ENCODE measurements at places on chromosomes 16 and 17.

DNA sequence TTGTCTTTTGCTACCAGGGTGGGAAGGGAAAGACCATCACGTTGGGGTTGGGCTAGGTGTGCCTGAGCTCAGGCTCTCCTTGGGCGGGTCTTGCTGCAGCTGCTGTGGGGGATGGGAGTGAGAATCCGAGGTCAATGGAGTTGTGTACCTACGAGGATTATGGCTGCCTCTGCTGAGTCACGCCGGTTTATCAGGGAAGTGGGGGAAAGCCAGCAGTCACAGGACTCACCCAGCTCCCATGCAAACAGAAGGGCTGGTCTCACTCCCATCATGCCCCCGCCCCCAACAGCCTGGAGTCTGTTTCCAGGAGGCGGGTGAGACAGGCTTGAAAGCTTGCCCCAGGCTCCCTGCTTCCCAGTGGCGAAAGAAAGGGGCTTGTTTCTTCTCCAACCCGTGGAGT is 1259.0 kb upstream of the GOT2 start:
- DNase-seq = no peak

GRCh38 chr17:50452630-50453300 is 15.9 kb downstream of the CHAD start:
- DNase-seq = no peak

DNA sequence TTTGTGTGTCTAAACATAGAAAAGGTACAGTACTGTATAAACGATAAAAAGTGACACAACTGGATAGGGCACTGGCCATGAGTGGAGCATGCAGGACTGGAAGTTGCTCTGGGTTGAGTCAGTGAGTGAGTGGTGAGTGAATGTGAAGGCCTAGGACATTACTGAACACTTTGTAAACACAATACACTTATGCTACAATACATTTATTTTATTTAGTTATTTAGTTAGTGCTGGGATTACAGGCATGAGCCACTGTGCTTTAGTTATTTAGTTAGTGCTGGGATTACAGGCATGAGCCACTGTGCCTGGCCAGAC is 4.6 kb downstream of the CFAP20 start:
- no peak for DNase-seq

DNA sequence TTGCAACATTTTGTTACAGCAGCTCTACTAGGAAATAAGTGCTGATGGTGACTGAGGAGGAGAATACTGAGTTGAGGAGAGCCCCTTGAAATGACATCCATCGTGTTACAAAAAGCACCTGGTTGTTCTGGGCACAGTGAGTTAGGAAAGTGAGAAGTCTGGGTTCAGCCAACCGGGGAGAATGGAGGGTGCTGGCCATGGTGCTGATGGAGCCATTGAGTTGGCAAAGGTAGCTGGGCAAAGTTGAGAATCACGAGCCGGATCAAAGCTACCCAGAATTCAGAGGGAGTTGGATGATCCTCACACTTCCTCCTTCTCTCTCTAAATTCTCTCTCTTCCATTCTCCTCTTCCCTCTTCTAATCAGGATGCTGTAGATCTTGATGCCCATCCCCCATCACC is 35.0 kb upstream of the ASIC2 start:
- DNase-seq = no peak

- DNase-seq = no peak
These were observed 29.9 kb upstream of the DHRS7B start for GRCh38 chr17:21096874-21097273.

GRCh38 chr17:10172241-10172741 is 26.1 kb downstream of the GAS7 start:
- DNase-seq = no peak

- no peak for DNase-seq
These were observed 7.8 kb downstream of the NUDT16L1 start for GRCh38 chr16:4700997-4701743.

Measured in CD4-positive, alpha-beta T cell treated with Interleukin-6 for 4 hours (primary cell).